Thoracic aorta (tissue), 2 donors: ENCODE measurements at places on chromosomes 5 and 9. TPM values are rescaled to one million over a fixed set of nuclear protein-coding genes. Genes with fewer than 3 reads are reported as not detected.
A peak's percentile ranks its signal among the peaks of the same experiment; 100 is the strongest.

DNA sequence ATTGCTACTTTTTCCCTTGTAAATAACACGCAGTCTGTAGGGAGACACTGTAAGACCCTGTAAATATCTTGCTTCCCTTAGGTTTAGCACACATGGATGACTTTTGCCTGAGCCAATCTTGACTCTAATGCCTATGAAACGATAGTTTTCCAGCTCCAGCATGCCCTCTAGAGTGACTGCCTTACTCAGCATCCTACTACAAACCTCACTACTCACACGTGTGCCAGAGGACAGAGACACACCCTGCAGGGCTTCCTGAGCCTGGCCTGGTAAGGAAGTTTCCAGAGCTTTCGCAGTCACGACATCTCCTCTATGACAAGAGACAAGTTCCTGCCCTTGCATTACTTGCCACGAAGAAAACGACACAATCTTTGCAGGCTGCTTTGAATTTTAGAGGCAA is 138.1 kb downstream of the ATPSCKMT start:
- DNase-seq = no peak
- no peaks in the 10 kb centered on the region for H3K36me3 ChIP-seq
- H3K27me3 ChIP-seq = no peaks in the 10 kb centered on the region
- H3K4me3 ChIP-seq = no peak overlapping the region

GRCh38 chr5:125422342-125422741 is 675.9 kb upstream of the ZNF608 start:
- no peak for DNase-seq
- H3K27ac ChIP-seq = no peak overlapping the region
- H3K27me3 ChIP-seq = no peaks in the 10 kb centered on the region
- no peak overlapping the region for H3K4me3 ChIP-seq
- no peaks in the 10 kb centered on the region for H3K36me3 ChIP-seq

GRCh38 chr5:33367416-33367815 is 73.3 kb upstream of the TARS1 start:
- H3K27ac ChIP-seq = no peak overlapping the region
- no peak for DNase-seq
- no peak overlapping the region for H3K4me3 ChIP-seq
- peaks cover 26% of the 10 kb centered on the region for H3K4me1 ChIP-seq
- no peaks in the 10 kb centered on the region for H3K27me3 ChIP-seq

- DNase-seq = no peak
- no peaks in the 10 kb centered on the region for H3K4me1 ChIP-seq
- H3K27ac ChIP-seq = no peak overlapping the region
These were observed 111.8 kb upstream of the ACTBL2 start for GRCh38 chr5:57594436-57594835.

DNA sequence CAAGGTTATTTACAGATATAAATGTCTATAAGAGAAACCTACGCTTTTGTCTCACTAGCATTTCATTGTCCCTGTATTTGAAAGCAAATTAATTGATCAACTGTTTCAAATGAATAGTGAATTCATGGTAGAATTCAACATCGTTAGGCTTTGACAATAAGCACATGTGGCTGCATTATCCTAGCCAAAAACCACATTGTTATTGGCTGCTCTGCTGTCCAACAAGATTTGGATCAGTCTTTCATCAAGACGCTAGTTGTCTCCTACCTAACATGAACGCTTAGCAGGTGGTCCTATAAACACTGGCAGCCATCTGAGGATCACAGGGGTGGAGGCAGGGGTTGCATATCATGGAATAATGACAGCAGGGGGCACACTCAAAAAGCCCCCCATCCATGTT is 455.0 kb downstream of the CTNND2 start:
- H3K36me3 ChIP-seq = no peaks in the 10 kb centered on the region
- H3K4me3 ChIP-seq = no peak overlapping the region
- H3K4me1 ChIP-seq = no peaks in the 10 kb centered on the region
- no peak overlapping the region for H3K27ac ChIP-seq
- H3K27me3 ChIP-seq = no peaks in the 10 kb centered on the region
- no peak for DNase-seq

- no peaks in the 10 kb centered on the region for H3K36me3 ChIP-seq
- H3K27ac ChIP-seq = no peak overlapping the region
- H3K4me3 ChIP-seq = no peak overlapping the region
- H3K27me3 ChIP-seq = no peaks in the 10 kb centered on the region
These were observed 29.6 kb upstream of the NCS1 start for GRCh38 chr9:130142641-130143040.

DNA sequence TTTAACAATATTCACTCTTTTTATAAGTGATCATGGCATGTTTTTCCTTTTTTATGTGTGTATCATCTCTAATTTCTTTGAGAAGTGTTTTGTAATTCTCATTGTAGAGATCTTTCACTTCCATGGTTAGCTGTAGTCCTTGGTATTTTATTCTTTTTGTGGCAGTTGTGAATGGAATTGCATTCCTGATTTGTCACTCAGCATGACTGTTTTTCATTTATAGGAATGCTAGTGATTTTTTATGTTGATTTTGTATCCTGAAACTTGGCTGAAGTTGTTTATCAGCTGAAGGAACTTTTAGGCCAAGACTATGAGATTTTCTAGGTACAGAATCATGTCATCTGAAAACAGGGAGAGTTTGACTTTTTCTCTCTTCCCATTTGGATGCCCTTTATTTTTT is 13.1 kb upstream of the SPINK13 start:
- H3K27me3 ChIP-seq = no peaks in the 10 kb centered on the region

DNA sequence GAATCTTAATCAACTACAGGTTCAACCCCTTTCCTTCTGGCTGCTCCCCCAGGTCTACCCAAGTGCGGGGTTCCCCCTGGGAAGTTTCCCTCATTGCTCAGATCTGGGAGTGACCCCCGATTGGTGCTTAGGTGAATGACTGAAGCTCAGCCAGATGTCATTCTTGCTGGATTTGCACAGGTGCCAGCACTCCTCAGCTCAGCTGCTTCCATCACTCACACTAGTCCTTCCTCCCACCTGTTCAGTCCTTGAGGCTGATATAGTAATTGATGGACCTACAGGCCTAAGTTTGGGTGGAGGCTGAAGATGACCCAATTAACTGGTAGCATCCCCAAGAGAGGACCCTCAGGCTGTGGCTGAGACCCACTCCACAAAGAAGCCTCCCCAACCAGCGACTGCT is 32.9 kb downstream of the PRLR start:
- no peak overlapping the region for H3K4me3 ChIP-seq
- DNase-seq = no peak
- peaks cover 14% of the 10 kb centered on the region for H3K4me1 ChIP-seq
- H3K27ac ChIP-seq = no peak overlapping the region
- H3K27me3 ChIP-seq = no peaks in the 10 kb centered on the region

DNA sequence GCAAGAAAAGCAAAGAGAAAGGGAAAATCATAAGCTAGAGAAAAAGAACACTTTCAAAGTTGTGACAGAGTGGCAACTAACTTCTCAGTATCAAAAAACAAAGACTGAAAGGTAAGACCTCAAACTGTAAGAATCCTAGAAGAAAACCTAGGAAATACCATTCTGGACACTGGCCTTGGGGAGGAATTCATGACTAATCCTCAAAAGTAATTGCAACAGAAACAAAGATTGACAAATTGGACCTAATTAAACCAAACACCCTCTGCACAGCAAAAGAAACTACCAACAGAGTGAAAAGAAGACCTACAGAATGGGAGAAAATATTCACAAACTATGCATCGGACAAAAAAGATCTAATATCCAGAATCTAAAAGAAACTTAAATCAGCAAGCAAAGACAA is 79.1 kb downstream of the FEM1C start:
- H3K4me3 ChIP-seq = no peak overlapping the region
- no peak overlapping the region for H3K27ac ChIP-seq
- H3K4me1 ChIP-seq = no peaks in the 10 kb centered on the region
- DNase-seq = no peak
- no peaks in the 10 kb centered on the region for H3K27me3 ChIP-seq

DNA sequence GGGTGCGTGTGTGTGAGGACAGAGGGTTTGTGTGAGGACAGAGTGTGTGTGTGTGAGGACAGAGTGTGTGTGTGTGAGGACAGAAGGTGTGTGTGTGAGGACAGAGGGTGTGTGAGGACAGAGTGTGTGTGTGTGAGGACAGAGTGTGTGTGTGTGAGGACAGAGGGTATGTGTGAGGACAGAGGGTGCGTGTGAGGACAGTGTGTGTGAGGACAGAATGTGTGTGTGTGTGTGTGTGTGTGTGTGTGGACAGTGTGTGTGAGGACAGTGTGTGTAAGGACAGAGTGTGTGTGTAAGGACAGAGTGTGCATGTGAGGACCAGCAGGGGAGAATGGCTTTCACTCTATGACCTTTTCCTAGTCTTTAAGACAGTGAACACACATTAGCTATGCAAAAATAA is 63.1 kb upstream of the UBAC1 start:
- no peak overlapping the region for H3K4me3 ChIP-seq
- DNase-seq = no peak
- H3K4me1 ChIP-seq = peaks cover 5% of the 10 kb centered on the region
- no peak overlapping the region for H3K27ac ChIP-seq
- no peaks in the 10 kb centered on the region for H3K27me3 ChIP-seq

The S100Z gene
- total RNA-seq = not detected

The SURF4 gene
- total RNA-seq = 154 TPM

- peaks cover 29% of the 10 kb centered on the region for H3K36me3 ChIP-seq
- H3K4me3 ChIP-seq = no peak overlapping the region
- H3K27me3 ChIP-seq = no peaks in the 10 kb centered on the region
- no peak overlapping the region for H3K27ac ChIP-seq
- no peak for DNase-seq
These were observed 21.3 kb downstream of the MSANTD3 start for GRCh38 chr9:100448266-100448665.

DNA sequence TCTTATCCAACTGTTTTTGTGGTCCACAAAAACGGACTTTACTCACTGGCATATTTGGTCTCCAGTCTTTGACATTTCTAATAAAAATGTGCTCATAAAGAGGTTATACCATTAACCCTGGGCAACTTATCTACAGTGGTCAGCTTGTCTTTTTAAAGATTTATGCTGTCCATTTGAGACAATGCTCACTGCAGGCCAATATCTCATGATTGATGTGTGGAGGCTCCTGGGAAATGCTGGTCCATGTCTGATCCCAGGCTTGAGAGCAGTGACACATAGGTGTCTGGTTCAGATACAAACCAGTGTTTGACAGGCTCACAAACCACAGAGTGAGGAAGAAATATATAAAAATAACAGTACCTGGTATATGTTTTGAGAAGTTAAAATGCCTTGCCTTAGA is 180.7 kb downstream of the TARS1 start:
- H3K36me3 ChIP-seq = no peaks in the 10 kb centered on the region
- H3K4me3 ChIP-seq = no peak overlapping the region
- DNase-seq = no peak
- no peaks in the 10 kb centered on the region for H3K27me3 ChIP-seq
- H3K4me1 ChIP-seq = no peaks in the 10 kb centered on the region

The PTGER4 gene
- 45.9 TPM for total RNA-seq

The ACER2 gene
- total RNA-seq = 6.8 TPM

The GLRA1 gene
- not detected for total RNA-seq

The C5orf52 gene
- not detected for total RNA-seq

DNA sequence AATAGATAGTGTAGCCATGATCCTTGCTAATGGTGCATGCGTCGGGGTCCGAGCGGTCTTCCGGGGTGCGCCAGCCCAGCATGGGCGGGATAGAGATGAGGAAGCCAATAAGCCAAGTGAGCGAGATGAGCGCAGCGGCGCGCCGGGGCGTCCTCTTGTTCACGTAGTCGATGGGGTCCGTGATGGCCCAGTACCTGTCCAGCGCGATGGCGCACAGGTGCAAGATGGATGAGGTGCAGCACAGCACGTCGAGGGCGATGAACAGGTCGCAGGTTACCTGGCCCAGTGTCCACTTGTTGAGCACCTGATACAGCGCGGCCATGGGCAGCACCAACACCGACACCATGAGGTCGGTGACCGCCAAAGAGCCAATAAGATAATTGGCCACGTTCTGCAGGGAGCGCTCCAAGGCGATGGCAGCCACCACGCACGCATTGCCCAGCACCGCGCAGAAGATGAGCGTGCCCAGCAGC is 1.1 kb downstream of the HTR1A start:
- H3K4me3 ChIP-seq = no peak overlapping the region
- H3K27me3 ChIP-seq = no peaks in the 10 kb centered on the region
- no peak for DNase-seq
- no peaks in the 10 kb centered on the region for H3K4me1 ChIP-seq

DNA sequence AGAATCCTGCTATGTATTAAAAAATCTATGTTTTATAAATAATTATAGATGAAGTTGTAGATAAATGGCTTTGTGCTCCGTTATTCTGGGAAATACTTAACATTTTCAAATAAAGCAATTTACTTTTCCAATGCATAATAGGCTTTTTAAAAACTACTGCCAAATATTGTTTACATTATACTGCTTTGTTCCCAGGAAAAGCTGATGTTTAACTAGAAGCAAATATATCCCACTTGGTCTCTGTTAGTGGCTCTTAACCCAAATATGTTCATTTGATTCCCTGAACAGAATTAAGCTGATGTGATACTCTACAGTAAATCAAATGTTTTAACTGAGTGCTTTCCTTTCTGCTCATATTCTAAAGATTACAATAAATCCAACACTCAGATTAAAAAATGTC is 326.3 kb downstream of the SLCO4C1 start:
- no peak overlapping the region for H3K27ac ChIP-seq
- no peaks in the 10 kb centered on the region for H3K4me1 ChIP-seq
- no peak for DNase-seq
- H3K36me3 ChIP-seq = no peaks in the 10 kb centered on the region
- no peaks in the 10 kb centered on the region for H3K27me3 ChIP-seq

The NR4A3 gene
- 36.9 TPM for total RNA-seq

GRCh38 chr9:92633614-92634278 is 36.2 kb downstream of the IPPK start:
- H3K4me1 ChIP-seq = peaks cover 3% of the 10 kb centered on the region
- peaks cover 14% of the 10 kb centered on the region for H3K36me3 ChIP-seq
- peak overlapping the region; percentile 23 for H3K27ac ChIP-seq
- no peak overlapping the region for H3K4me3 ChIP-seq
- DNase-seq = no peak
- H3K27me3 ChIP-seq = no peaks in the 10 kb centered on the region

GRCh38 chr9:133855802-133856521 is 117.8 kb upstream of the SARDH start:
- H3K4me3 ChIP-seq = no peak overlapping the region
- no peak for DNase-seq
- H3K36me3 ChIP-seq = no peaks in the 10 kb centered on the region
- peak overlapping the region; percentile 49 for H3K27ac ChIP-seq
- H3K4me1 ChIP-seq = no peaks in the 10 kb centered on the region
- no peaks in the 10 kb centered on the region for H3K27me3 ChIP-seq

GRCh38 chr5:33975852-33976251 is 8.6 kb downstream of the SLC45A2 start:
- no peaks in the 10 kb centered on the region for H3K36me3 ChIP-seq
- no peaks in the 10 kb centered on the region for H3K27me3 ChIP-seq
- H3K27ac ChIP-seq = no peak overlapping the region

DNA sequence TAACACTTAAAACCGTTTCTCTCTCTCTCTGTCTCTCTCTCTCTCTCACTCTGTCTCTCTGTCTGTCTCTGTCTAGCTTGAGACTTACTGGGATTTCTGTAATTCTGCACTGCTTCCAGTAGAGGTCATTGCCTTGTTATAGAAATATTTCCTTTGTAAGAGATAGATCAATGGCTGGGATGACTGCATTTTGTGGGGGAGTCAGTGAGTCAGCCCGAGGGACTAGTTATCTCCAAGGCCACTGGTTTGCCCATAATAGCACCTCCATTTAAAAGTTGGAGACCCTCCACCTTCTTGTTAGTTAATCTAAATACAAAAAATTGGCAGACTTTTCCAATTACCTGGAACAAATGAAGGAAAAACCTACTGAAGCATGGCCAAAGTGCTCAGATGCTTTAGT is 547.2 kb downstream of the LRRC70 start:
- H3K27me3 ChIP-seq = no peaks in the 10 kb centered on the region
- H3K36me3 ChIP-seq = no peaks in the 10 kb centered on the region
- peaks cover 2% of the 10 kb centered on the region for H3K4me1 ChIP-seq

- H3K27me3 ChIP-seq = no peaks in the 10 kb centered on the region
- H3K4me1 ChIP-seq = peaks cover 12% of the 10 kb centered on the region
- DNase-seq = no peak
- no peaks in the 10 kb centered on the region for H3K36me3 ChIP-seq
These were observed 25.3 kb downstream of the AP3B1 start for GRCh38 chr5:78269088-78269703.
